ENCODE measurements at places on chromosomes 5 and 9.

- no peak for DNase-seq
Observed at GRCh38 chr9:94630833-94631232, 8.5 kb downstream of the FBP1 start.

DNA sequence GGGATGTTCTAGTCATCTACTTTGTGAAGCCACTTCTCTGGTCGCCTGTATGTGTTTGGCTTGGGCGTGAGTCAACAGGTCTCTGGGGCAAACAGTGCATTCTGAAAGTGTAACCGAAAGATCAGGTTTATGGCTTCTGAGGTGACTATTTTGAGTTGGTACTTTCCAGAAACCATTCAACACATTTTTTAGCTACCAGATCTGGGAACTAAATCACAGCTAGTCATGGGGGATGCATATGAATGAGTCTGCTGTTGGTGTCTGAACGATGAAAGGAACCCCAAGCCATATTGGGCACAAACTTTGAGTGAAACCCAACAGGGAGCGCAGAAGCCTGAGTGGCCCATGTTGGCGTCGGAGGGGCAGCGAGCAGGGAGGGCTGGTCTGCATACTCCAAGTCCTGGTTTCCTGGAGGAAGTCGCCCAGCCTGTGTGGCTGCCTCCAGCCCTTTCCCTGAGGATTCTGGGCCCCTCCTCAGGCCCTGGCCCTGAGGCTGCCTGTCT lies 35.3 kb downstream of the UBE2QL1 start:
- peak; percentile 81 for DNase-seq

DNA sequence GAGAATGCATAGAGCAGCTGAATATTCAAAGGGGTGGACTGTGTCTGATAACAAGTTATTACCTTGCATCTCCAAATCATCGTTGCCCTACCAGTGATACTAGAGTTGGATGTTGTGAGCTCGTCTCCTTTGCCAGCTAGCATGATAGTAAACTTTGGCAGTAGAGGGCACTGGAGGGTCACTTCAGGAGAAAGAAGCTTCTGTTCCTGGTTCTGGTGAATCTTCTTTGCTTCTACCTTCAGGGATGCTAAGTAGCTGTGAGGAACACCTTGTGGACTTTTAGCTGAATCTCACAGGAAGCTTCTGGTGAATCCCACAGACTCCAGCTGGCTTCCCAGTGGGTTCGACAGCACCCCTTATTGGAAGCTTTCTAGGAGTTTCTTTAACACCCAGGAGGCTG lies 626.6 kb upstream of the SGCD start:
- no peak for DNase-seq

GRCh38 chr5:51273021-51273420 lies 110.2 kb upstream of the ISL1 start:
- DNase-seq, result no peak

DNA sequence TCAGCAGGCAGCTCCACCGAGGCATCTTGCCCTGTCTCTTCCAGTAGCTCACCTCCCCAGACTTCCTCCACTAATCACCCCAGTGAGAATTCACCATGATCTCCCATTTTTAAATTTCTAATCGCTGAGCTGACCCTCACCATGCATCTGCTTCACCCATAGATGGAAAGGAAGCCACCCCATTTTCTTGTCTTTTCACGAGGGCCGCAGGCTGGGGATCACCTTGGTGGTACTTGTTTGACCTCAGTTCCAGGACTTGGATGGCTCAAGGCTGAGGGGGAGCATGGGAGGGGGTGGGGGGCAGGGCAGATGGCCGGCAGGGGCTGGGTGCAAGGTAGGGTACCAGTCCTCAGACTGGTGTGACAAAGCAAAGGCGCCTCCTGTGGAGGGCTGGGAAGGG lies 3.6 kb downstream of the PROP1 start:
- no peak for DNase-seq

DNA sequence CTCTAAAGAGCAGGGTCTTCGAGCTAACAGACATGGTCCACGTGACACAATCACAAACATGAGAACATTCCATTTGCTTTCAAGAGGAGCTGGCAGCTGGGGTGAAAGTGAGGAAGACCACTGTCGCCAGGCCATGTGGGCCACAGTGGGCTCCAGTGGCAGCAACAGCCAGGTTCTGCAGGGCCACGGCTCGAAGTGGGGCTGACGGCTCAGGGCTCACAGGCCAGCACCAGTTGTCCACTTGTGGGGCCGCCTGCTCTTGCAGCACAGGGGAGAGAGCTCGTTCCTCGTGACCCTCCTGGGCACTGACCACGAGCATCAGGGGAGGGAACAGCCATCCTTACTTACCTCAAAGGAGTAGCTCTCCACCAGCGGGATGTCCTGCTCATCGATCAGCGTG lies 2.0 kb downstream of the ZMYND19 start:
- DNase-seq, result no peak

- no peak for DNase-seq
Observed at GRCh38 chr5:58501778-58502417, 10.7 kb downstream of the GAPT start.

DNA sequence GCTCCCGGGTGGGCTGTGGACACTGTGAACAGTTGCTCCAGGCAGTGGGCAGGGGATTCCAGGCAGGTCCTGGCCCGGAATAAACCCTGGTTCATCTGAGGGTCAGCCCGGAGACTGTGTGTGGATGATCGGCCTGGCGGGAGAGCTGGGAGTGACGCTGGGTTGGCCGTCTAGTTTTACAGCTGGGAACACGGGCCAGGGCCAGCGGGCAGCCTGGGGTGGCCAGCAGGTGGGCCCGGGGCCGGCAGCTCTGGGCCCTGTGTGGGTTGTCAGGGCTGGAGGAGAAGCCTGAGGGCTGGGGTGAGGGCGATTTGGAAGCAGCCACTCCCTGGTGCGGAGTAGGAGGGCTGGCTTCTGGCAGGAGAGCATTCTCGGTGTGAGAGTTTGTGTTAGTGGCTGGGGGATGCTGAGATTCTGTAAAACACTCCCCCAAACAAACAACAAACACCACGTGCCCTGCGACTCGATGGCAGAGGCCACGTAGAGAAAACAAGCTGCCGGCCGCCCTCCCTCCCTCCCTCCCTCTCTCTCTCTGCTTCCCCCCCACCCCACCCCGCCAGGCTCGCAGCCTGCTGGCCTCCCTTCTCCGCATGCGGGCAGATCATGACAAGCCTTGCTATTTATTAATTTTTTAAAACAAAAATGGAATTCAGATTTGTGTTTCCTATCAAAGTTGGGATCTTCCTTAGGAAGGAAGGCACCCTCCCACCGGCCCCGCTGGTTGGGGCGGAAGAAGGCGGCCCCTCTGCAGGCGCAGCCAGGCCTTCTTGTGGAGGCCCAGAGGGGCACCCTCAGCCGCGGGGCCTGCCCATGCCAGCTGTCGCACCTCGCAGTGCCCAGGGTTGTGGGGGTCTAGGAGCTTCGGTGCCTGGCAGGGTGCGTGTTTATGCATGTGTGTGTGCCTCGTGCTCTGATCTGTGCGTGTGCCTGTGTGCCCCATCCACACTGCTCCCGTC lies 49.5 kb downstream of the RXRA start:
- DNase-seq, result no peak

DNA sequence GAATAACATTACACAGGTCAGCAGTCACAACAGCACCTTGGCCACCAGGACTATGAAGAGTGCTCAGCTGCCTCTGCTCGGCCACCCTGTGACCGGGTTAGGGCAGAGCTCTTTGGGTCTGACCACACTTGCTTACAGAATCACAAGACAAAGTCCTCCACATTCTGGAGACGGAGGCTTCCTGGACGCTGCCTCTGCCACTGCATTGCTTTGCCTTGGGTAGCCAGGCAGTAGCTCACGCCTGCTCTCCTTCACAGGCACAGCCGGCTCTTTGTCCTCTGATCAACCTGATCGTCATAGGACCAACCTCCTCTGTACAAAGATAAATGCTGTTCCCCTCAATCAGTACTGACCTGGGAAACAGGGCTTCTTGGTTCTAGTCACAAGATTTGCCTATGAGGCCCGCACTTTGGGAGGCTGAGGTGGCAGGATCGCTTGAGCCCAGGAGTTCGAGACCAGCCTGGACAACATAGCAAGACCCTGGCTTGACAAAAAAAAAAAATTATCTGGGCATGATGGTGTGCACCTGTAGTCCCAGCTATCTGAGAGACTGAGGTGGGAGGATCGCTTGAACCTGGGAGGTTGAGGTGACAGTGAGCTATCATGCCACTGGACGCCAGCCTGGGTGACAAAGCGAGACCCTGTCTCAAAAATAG lies 128.4 kb upstream of the IER5L start:
- DNase-seq, result no peak

DNA sequence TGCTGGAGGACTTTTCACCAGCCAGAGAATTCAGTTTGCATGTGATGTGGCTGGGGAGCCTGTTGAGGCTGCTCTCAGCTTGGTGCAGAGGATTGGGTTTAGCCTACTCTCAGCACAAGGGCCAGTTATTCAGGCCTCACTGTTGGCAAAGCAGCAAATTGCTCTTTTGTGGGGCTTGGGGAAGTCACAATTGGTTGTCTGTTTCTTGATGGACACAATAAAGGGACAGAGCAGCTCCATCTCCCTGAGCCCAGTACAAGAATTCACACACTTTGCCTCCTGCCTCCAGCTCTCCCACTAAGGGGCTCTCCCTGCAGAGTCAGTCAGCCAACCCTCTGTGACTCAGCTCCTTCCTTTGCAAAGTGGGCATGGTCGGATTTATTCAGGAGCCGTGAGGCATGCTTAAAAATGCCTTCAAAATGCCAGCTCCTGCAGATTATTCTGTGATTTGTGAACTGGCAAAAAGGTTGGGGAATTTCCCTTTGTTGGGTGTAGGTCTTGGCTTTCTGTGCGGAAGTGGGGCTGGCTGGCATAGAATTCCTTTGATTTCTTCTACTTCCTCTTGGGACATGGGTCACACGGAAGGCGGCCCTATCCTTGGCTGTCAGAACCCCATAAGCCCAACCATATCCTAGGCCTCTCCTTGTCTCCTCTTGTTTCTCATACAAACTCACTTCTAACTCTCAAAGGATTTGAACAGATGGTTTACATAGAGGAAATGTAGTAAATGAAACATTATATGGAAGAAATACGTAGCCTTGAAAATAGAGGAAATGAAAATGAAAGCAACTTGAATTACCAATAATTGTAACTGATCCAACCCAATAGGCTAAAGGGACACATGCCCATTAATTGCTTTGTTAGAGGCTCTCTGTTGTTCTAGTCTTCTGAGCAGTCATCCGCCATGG lies 118.7 kb upstream of the CD180 start:
- DNase-seq, result no peak

- DNase-seq, result no peak
Observed at GRCh38 chr5:14081791-14082190, 61.4 kb upstream of the TRIO start.

GRCh38 chr5:1161108-1161832 lies 40.1 kb upstream of the SLC6A19 start:
- no peak for DNase-seq

DNA sequence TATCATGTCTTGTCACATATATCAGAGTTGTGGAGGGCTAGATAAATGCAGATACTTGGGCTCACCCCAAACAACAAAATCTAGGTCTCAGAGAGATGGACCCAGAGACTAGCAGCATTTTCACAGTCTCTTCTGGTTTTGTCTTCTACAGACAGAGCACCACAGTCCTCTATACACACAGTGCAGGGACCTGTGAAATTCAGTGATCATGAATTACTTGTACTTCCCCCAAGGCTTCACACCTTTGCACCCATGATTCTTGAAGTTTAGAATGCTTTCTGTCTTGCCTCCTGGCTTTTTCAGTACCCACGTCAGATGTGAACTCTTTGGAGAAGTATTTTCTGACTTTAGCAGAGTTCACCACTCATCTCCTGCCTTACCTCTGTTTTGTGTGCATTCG lies 371.5 kb upstream of the PRR16 start:
- DNase-seq, result no peak

DNA sequence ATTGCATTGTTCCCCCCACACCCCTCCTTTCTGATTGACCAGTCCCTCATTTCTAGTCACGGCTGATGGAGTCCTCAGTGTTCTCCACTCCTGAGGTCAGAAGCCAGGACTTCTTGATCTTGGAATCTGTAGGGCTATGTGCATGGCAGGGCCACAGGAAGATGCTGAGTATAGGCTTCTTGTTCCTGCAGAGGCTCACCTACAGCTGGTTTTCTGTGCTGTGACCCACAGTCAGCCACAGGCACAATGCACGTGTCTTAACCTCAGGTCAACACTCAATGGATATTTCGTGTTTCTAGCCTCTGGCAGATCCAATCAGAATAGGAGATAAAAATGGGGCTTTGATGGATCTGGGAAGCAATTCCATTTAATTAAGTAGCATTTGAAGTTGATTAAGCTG lies 14.3 kb upstream of the CXCL14 start:
- DNase-seq, result no peak
